ENCODE measurements at places on chromosomes 1 and 21.

- H3K27me3 ChIP-seq, result peaks cover 25% of the 10 kb centered on the region
- no peaks in the 10 kb centered on the region for H3K36me3 ChIP-seq
- H3K4me3 ChIP-seq, result no peak overlapping the region
- H3K4me1 ChIP-seq, result no peaks in the 10 kb centered on the region
- H3K27ac ChIP-seq, result no peak overlapping the region
Measured at GRCh38 chr1:15188130-15188524, 34.6 kb downstream of the TMEM51 start.

GRCh38 chr1:34500451-34500850 lies 254.4 kb upstream of the GJB5 start:
- no peaks in the 10 kb centered on the region for H3K4me1 ChIP-seq
- H3K4me3 ChIP-seq, result no peak overlapping the region
- H3K27ac ChIP-seq, result no peak overlapping the region
- no peak for DNase-seq

- peak overlapping the region; percentile 92 for H3K4me3 ChIP-seq
- peaks cover 35% of the 10 kb centered on the region for H3K4me1 ChIP-seq
- peaks cover 4% of the 10 kb centered on the region for H3K27me3 ChIP-seq
- peak overlapping the region; percentile 84 for H3K27ac ChIP-seq
- no peak for DNase-seq
Measured at GRCh38 chr1:95233319-95233736, 682 bp upstream of the RWDD3 start.

GRCh38 chr1:111738436-111739193 lies 580 bp downstream of the INKA2 start:
- peak; percentile 72 for DNase-seq
- H3K27me3 ChIP-seq, result peaks cover 2% of the 10 kb centered on the region

- H3K36me3 ChIP-seq, result no peaks in the 10 kb centered on the region
- peaks cover 19% of the 10 kb centered on the region for H3K4me1 ChIP-seq
- peak overlapping the region; percentile 87 for H3K4me3 ChIP-seq
Measured at GRCh38 chr1:147598621-147599361, 57.5 kb downstream of the BCL9 start.

DNA sequence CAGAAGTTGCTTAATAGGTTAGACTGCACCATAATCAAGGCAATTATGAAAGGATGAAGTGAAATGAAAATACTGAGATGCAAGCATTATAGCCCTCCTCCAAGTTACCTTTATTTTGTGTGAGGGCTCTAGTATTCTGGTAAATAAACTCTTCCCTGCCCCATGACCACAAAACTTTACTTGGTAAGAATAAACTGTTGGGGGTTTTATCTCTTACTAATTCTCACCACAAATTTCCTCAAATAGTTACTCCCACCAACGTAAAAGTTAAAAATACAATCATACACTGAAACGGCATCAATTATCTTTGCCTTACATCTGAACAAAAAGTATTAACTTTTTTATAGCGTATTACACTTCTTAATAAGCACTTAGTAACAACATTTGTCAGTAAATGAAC lies 29.5 kb downstream of the C21orf91 start:
- H3K27ac ChIP-seq, result no peak overlapping the region
- H3K27me3 ChIP-seq, result no peaks in the 10 kb centered on the region
- H3K4me3 ChIP-seq, result peak overlapping the region; percentile 17
- peaks cover 48% of the 10 kb centered on the region for H3K36me3 ChIP-seq
- no peak for DNase-seq

- DNase-seq, result no peak
- H3K4me3 ChIP-seq, result no peak overlapping the region
- H3K27ac ChIP-seq, result no peak overlapping the region
- H3K36me3 ChIP-seq, result no peaks in the 10 kb centered on the region
Measured at GRCh38 chr1:53465023-53465957, 6.1 kb downstream of the DMRTB1 start.

DNA sequence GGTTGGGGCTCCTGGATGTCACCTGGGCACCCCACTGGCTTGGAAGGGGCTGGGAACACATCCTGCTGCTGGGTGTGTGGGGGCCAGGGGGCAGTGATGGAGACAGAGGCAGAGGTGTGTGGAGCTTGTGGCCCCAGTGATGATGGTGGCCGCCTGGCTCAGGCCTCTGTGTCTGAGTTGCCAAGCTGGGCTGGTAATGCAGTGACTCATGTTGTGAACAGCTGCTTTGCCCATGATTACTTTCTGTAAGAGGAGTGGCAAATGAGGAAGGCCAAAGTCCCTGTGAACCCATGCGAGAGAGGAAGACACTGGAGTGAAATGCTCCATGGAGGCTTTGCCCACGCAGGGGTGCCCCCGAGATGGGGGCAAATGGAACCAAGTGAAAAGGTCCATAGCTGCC lies 86.8 kb downstream of the KCNJ6 start:
- H3K4me3 ChIP-seq, result no peak overlapping the region
- no peak for DNase-seq
- no peaks in the 10 kb centered on the region for H3K4me1 ChIP-seq
- H3K27me3 ChIP-seq, result no peaks in the 10 kb centered on the region
- no peaks in the 10 kb centered on the region for H3K36me3 ChIP-seq
- H3K27ac ChIP-seq, result no peak overlapping the region

GRCh38 chr1:45397285-45397684 lies 57.0 kb upstream of the MUTYH start:
- H3K27ac ChIP-seq, result peak overlapping the region; percentile 54
- H3K4me3 ChIP-seq, result no peak overlapping the region
- no peak for DNase-seq
- H3K4me1 ChIP-seq, result peaks cover 48% of the 10 kb centered on the region
- peaks cover 5% of the 10 kb centered on the region for H3K36me3 ChIP-seq

DNA sequence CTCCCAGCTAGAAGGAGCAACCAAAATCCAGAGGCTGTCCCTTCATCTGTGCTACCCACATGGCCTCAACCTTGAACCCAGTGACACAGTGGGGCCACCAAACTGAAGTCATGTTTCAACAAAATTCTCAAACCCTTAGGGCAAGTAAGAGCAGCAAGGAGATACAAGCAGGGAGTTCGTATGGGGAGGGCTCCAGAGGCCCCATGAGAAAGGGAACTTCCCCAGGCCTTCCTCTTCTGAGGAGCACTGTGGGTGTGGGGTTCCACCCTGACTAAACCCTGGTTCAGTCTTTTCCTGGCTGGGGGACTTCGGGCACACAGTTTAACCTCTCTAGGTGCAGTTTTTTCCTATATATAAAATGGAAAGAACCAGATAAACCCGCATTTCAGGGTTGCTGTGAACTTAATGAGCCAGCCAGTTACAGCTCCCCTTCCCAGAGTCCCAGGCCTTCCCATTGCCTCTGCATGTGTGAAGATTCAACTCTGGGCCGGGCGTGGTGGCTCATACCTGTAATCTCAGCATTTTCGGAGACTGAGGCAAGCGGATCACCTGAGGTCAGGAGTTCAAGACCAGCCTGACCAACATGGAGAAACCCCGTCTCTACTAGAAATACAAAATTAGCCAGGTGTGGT lies 8.0 kb upstream of the THEMIS2 start:
- H3K27ac ChIP-seq, result peak overlapping the region; percentile 89
- peaks cover 65% of the 10 kb centered on the region for H3K4me1 ChIP-seq
- H3K4me3 ChIP-seq, result peak overlapping the region; percentile 67
- no peak for DNase-seq
- no peaks in the 10 kb centered on the region for H3K36me3 ChIP-seq
- H3K27me3 ChIP-seq, result no peaks in the 10 kb centered on the region

DNA sequence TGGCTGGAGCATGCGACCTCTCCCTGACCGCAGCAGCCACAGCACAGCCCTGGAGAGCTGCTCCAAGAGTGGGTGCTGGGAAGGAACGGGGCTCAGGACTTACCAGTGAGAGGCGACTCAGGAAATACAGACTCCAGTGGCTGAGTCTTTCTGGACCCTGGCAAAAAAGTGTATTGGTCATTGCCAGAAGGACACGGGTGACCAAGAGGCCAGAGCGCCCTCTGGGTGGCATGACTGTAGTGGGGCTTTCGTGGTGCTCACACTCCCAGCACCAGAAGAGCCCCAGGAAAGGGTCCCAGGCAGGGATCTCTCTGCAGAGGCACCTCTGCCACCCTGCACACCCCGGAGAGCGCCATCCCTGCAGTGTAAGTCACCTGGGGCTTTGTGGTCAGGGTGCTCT lies 8.9 kb upstream of the PRDM16 start:
- H3K27me3 ChIP-seq, result peaks cover 2% of the 10 kb centered on the region
- peak; percentile 9 for DNase-seq
- no peaks in the 10 kb centered on the region for H3K4me1 ChIP-seq

DNA sequence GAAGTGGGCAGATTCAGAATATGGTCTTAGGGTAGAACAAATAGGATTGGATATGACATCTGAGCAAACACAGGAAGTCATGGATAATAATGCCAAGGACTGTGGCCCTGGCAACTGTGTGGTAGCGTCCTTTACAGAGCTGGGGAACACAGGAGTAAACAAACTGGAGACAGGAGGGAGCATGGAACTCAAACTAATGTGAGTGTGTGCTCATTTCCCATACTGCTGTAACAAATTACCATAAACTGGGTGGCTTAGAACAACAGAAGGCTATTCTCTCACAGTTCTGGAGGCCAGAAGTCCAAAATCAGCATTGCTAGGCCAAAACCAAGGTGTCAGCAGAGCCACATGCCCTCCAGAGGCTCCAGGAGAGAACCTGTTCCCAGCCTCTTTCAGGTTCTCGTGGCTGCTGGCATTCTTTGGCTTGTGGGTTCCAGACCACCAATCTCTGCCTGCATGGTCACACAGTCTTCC lies 106.4 kb downstream of the TGFBR3 start:
- H3K27me3 ChIP-seq, result no peaks in the 10 kb centered on the region
- no peak for DNase-seq
- peaks cover 2% of the 10 kb centered on the region for H3K4me1 ChIP-seq
- no peaks in the 10 kb centered on the region for H3K36me3 ChIP-seq
- H3K4me3 ChIP-seq, result no peak overlapping the region
- no peak overlapping the region for H3K27ac ChIP-seq

GRCh38 chr1:89999208-89999607 lies 4.3 kb downstream of the ZNF326 start:
- no peak overlapping the region for H3K4me3 ChIP-seq
- no peak for DNase-seq
- H3K4me1 ChIP-seq, result peaks cover 42% of the 10 kb centered on the region
- H3K27me3 ChIP-seq, result no peaks in the 10 kb centered on the region
- peaks cover 27% of the 10 kb centered on the region for H3K36me3 ChIP-seq
- H3K27ac ChIP-seq, result no peak overlapping the region

GRCh38 chr1:227798078-227798802 lies 17.2 kb upstream of the PRSS38 start:
- no peak overlapping the region for H3K4me3 ChIP-seq
- DNase-seq, result no peak
- no peaks in the 10 kb centered on the region for H3K36me3 ChIP-seq
- H3K4me1 ChIP-seq, result no peaks in the 10 kb centered on the region
- H3K27me3 ChIP-seq, result no peaks in the 10 kb centered on the region

DNA sequence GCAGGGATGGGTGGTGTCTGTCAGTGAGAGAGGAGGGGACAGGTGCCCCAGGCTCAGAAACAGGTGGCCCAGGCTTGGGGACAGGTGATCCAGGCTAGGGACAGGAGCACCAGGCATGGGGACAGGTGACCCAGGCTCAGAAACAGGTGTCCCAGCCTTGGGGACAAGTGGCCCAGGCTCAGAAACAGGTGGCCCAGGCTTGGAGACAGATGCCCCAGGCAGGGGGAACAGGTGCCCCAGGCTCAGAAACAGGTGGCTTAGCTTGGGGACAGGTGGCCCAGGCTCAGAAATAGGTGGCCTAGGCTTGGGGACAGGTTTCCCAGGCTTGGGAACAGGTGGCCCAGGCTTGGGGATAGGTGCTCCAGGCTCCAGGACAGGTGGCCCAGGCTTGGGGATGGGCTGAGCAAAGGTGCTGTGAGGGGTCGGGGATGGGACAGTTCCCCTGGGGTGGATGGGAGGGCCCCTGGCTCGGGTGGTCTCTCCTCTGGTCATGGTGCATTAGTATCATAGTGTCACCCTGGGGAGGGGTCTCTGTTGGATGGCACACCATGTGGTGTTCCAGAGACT lies 87.7 kb upstream of the C1orf174 start:
- no peak overlapping the region for H3K4me3 ChIP-seq
- H3K27ac ChIP-seq, result no peak overlapping the region
- H3K27me3 ChIP-seq, result peaks cover under 1% of the 10 kb centered on the region
- no peak for DNase-seq
- peaks cover 4% of the 10 kb centered on the region for H3K4me1 ChIP-seq
- no peaks in the 10 kb centered on the region for H3K36me3 ChIP-seq

GRCh38 chr1:55426619-55427018 lies 211.5 kb upstream of the USP24 start:
- H3K4me1 ChIP-seq, result no peaks in the 10 kb centered on the region
- H3K27ac ChIP-seq, result no peak overlapping the region
- no peak overlapping the region for H3K4me3 ChIP-seq

- no peaks in the 10 kb centered on the region for H3K27me3 ChIP-seq
- H3K36me3 ChIP-seq, result peaks cover 31% of the 10 kb centered on the region
- DNase-seq, result no peak
- H3K4me1 ChIP-seq, result no peaks in the 10 kb centered on the region
- no peak overlapping the region for H3K4me3 ChIP-seq
Measured at GRCh38 chr1:11661103-11661502, 2.9 kb upstream of the FBXO6 start.

- H3K36me3 ChIP-seq, result no peaks in the 10 kb centered on the region
- no peak overlapping the region for H3K4me3 ChIP-seq
- no peak for DNase-seq
- H3K27me3 ChIP-seq, result peaks cover 18% of the 10 kb centered on the region
- H3K4me1 ChIP-seq, result no peaks in the 10 kb centered on the region
Measured at GRCh38 chr21:8989261-8989711, 1532.1 kb upstream of the TPTE start.

GRCh38 chr1:237239248-237239647 lies 197.3 kb downstream of the RYR2 start:
- no peak overlapping the region for H3K27ac ChIP-seq
- no peaks in the 10 kb centered on the region for H3K36me3 ChIP-seq
- no peaks in the 10 kb centered on the region for H3K27me3 ChIP-seq
- H3K4me3 ChIP-seq, result no peak overlapping the region

DNA sequence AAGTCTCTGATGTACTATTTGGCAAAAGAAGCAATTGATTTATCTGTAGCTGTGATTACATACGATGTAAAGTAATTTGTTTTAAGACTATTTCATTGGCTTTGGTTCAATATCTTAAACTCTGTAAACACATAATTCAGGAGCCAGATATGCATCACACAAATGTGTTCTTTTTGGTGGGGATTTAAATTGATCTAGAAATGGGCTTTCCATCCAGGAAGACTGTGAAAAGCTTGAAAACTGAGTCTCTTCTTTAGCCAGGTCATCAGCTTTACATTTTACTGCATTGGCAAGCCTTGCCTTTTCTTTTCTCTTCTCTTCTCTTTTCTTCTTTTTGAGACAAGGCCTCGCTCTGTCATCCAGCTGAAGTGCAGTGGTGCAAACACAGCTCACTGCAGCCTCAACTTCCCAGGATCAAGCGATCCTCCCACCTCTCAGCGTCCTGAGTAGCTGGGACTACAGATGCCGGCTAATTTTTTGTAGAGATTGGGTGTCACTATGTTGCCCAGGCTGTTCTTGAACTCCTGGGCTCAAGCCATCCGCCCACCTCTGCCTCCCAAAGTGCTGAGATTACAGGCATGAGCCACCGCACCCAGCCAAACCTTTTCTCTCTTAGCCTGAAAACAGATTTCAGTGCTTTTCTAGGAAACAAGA lies 1.4 kb downstream of the RCAN3 start:
- peaks cover 55% of the 10 kb centered on the region for H3K4me1 ChIP-seq
- peaks cover 15% of the 10 kb centered on the region for H3K36me3 ChIP-seq
- peak overlapping the region; percentile 90 for H3K4me3 ChIP-seq
- no peak for DNase-seq

All from activated B cell treated with CpG ODN at 0.5 μM for 24 hours (primary cell).